ENCODE measurements at places on chromosomes 3 and 15. TPM values are rescaled to one million over a fixed set of nuclear protein-coding genes. Genes with fewer than 3 reads are reported as not detected.

AQP9 gene
- total RNA-seq, result not detected

GOLGA8G gene
- total RNA-seq, result under 0.01 TPM

GREM1 gene
- 41.6 TPM for total RNA-seq

PAQR9 gene
- not detected for total RNA-seq

KCNAB1 gene
- total RNA-seq, result 3.5 TPM

LRRC3B gene
- total RNA-seq, result not detected

C3orf22 gene
- total RNA-seq, result not detected

IL17RE gene
- 0.23 TPM for total RNA-seq

Measured in smooth muscle cell of the umbilical artery (primary cell).